ENCODE measurements at places on chromosomes 5 and 9.

- DNase-seq, result no peak
These were observed 215.8 kb downstream of the FRMD3 start for GRCh38 chr9:83322438-83322837.

- no peak for DNase-seq
These were observed 55.0 kb downstream of the NIPAL4 start for GRCh38 chr5:157514974-157515373.

GRCh38 chr5:18720002-18720401, 1085.7 kb downstream of the TAF11L14 start:
- no peak for DNase-seq

GRCh38 chr9:37508834-37509206, 23.1 kb downstream of the POLR1E start:
- DNase-seq, result no peak

GRCh38 chr5:59062986-59063683, 480.3 kb downstream of the RAB3C start:
- no peak for DNase-seq

GRCh38 chr9:132789719-132790118, 88.4 kb downstream of the AK8 start:
- DNase-seq, result no peak

- DNase-seq, result no peak
These were observed 490.2 kb downstream of the TLE4 start for GRCh38 chr9:80061940-80062339.

- DNase-seq, result no peak
These were observed 26.9 kb upstream of the SYK start for GRCh38 chr9:90774682-90775081.

DNA sequence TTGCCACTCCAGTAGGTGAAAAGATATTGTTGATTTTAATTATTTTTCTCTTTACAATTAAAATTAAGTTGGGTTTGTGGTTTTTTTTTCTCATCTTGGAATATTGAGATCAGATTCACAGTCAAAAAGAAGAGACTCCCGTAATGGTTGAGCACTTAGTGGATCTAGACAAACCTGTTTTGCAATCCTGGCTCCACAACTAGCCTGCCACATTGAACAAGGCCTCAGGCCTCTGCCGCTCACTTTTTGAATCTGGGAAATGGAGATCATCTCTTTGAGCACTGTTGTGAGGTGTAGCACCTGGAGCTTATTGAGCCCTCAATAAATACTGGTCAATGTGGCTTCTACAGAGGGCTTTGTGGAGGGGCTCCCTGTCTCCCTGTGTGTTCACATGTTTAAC, 37.1 kb upstream of the RARS1 start:
- DNase-seq, result no peak

DNA sequence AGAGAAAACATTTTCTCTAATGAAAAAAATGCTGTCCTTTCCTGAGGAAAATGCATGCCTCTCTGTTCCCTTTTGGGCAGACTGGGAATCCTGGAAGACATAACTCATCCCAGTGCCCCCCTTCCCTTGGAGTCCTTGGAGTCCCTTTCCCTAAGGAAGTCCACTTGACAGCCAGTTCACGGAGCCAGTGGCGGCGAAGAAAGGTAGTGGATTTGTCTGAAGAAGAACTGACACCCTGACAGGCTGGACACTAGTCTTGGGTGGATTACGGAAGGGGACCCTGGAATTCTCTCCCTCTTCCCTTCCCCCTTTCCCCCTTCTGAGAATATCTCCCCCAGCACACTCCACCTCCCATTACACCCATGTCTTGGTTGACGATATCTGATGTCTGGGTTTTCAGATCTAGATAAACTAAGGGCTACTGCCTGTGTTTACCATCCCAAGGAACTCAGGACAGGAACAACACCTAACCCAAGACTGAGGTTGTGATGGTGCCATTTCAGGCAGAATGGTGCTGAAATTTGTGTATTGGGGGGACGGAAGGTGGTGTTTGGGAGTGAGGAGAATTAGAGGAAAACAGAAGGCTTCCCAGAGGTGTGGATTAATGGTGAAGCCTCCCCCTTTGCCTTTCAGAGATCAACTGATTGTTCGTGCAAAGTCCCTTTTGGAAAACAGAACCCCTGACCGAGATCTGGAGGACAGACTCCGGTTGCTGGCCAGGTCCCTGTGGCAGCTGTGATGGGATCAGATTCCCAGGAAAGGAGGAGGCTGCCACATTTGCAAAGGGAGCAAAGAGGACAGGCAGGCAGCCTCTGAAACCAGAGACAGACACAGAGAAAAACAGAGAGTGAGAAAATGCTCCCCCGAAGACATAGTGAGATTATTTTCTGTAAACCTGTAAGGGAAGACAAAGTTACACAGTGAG, 704 bp downstream of the SPARC start:
- DNase-seq, result no peak

- DNase-seq, result no peak
These were observed at the start of gene DIPK1B for GRCh38 chr9:136711751-136712689. TSS of gene DIPK1B (plus strand) at chr9:136712572. CDS start at chr9:136712666, 94 bp downstream.

DNA sequence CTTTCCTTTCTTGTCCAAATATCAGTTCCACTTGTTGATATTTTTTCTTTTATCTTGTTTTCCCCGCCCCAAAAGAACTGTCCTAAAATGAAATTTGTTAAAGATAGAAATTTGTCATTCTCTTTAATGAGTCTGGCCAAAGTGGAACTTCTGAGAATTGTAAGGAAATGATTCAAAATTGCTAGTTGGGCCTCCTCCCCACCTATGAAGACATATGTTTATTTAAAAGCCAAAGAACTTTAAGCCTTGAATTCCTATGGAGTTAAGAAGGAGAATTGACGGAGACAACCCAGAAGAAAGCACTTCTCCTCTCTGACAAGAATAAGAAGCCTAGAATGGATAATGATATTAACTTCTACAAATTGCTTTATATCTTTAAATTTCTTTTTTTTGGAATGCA, 59.1 kb upstream of the ALDH1A1 start:
- DNase-seq, result no peak

DNA sequence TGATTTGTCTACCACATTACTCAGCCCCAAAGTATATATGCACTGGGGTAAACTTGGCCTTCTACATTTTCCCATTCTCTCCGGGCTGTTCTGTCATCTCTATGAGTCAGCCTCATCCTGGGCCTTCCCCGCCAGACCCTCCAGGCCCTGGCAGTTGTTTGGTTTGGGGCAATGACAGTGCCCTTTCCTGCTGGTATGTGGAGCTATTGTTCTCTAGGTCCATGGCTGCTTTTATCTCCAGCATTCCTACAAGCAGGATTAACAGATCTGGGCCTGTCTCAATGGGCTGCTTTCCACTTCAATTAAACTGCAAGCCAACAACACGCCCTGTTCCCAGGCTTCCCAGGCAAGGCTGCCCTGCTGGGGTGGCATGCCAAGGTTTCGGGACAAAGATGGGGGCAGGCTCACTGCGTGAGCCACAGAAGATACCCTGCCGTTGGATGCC, 136.4 kb downstream of the SLIT3 start:
- DNase-seq, result no peak

DNA sequence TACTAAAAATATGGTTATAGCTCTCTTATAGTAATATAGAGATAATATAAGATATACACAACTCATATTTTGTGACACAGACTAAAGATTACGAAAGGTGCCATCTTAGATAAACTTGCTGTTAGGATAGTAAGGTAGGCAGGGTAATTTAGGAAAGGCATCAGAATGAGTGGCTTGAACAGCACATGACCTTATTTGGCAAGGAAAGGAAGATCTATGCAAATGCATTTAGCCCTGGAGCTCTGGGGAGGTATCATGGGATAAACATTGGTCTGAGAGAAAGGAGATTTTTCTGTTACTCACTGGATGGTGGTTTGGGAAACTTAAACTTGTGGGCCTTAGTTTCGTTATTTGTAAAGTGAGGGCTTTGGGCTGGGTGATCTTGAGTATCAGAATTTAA, 65.8 kb downstream of the KCTD16 start:
- DNase-seq, result no peak

DNA sequence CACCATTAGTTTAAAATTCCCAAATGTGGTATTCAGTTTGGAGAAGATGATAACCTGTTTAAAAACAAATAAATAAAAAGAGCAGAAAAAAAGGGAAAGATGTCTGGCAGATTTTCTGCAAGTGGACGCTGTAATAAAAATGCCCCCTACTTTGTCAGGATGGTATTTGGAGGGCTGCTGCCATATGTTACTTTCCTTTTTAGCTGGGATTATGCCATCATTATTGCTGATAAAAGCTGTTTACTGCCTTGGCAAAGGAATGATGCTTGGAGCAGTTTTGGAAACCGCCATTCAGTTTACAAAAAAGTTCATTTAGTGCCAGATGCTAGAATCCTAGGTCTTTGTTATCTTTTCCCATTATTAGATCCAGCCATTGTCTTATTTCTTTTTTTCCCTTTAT, 104.8 kb downstream of the PBX3 start:
- DNase-seq, result no peak

DNA sequence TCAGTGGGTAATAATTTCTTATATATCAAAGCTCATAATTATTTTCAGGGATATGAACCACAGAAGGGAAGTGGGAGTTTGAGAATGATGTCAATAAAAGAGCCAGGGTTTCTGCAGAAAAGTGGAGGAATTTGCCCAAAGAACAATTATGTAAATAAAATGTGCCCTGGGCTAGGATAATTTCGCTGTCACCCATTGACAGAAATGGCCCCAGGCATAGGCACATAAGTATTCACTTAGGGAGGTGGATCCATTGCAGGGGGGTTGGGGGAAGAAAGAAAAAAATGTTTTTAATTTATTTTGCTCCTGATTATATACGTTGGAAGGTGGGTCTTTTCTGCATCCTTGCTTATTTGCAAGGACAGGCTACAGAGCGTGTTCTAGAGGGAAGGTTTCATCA, 135.1 kb upstream of the IRX2 start:
- no peak for DNase-seq

DNA sequence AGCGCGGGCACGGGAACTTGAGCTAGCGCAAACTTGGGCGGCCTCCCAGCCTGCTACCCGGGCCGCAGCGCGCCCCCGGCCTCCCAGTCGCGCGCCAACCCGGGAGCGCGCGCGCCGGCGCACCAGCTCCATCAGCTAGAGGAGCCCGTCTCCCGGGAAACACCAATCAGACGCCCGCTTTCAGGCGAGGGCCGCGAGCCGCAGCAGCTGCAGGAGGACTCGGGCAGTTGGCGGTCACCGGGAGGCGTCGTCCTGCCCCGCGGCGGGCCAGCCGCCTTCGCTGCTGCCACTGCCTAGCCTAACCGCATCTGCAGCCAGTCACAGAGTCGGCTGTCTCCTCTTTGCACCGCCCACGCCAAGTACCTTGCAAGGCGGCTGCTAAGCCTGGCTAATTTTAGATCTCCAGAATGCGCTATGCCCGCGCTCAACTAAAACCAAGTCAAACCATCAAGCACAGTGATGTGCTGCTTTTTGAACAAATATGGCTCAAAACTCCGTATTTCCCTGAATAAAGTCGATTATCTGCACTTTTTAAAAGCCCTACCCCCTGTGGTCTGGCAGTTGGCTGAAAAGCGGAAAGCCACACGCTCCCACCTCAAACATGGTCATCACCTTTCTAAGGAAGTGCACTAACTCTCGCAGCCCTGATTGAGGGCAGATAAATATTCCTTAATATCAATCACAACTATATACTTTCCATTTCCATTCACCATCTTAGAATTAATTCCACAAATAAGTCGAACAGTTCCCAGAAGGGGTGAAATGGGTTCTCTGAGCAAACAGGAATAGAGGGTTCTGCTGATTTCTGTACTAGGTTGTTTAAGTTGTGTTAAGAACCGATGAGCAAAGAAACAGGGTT, 221.8 kb downstream of the MEF2C start:
- DNase-seq, result peak; percentile 54

GRCh38 chr9:20948703-20949102, 82.7 kb downstream of the HACD4 start:
- DNase-seq, result no peak

DNA sequence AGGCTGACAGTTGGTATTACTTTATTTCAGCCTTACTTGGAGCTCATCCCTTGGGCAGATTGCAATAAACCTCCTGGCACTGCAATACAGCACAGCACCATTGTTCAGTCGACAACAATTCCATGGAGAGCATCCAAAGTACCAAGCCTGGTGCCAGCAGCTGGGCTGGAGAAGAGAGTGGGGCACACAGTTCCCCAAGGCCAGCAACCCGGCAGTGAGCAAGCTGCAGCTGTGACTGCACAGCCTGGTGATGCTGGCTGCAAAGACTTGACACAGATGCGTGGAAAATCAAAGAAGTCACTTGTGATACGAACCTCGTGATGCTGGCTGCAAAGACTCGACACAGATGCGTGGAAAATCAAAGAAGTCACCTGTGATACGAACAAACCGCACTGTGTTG, 125.4 kb downstream of the ATPSCKMT start:
- DNase-seq, result no peak

DNA sequence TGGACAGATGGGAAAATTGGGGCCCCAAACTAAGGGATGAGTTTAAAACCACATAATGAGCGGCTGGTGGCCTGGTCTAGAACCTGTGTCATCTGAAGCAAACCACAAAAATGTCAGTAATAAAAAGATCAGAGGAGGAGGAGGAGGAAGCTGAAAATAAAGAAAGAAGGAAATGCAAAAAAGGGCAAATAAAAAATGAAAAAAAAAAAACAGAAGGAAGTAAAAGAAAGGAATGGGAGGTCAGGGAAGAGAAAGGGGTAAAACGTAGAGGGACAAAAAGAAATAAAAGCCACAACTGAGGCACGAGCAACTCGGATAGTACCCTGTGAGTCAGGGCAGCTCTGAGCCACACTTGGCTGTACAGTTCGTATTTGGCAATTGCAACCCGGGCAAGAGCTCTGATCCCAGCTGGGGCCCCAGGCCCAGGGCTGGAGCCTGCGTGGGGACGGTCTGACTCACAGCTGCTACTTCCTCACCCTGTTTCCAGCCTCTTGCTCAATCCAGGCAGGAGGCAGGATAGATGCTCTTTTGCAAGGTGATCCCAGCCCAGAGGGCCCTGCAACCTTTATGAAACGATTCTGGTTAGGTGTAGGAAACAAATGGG, 137.9 kb upstream of the TRIM32 start:
- DNase-seq, result peak; percentile 59

GRCh38 chr9:96458226-96458625, 8.3 kb downstream of the HABP4 start:
- DNase-seq, result no peak

- DNase-seq, result no peak
These were observed 11.9 kb downstream of the TRMO start for GRCh38 chr9:97910357-97910756.

DNA sequence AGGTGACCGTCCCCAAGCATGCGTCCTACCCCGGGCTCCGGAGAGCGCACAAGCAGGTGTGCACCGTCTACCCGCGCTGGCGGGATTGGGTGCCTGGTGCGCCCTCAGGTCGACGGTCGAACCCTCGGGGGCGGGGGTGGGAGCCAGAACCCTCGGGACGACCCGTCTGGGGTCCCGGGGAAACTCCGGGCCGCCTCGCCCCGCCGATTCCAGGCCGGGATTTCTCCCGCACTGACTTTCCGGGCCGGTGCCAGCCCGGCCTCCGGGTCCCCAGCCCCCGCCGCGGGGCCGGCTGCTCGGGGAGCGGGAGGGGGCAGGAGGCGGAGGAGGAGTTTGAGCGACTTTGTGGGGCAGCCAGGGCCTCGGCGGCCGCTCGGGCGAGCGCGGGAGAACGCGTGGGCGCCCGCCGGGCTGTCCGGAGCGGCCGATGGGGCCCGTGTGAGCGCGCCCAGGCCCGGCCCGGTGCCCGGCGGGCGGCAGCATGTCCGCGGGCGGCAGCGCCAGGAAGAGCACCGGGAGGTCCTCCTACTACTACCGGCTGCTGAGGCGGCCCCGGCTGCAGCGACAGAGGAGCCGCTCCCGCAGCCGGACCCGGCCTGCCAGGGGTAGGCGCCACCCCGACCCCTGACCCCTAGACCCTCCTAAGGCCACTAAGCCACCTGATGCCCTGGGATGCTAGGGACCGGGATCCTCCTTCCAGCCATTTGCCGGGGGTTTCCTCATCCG, at the start of gene DAB2IP:
Gene DAB2IP, plus strand, starts transcription at position 340 of the 726 bp plus-strand sequence. Its CDS starts 142 bp downstream, at position 482.
- peak; percentile 72 for DNase-seq

Measured in left colon (tissue), 2 donors.